Anterior cingulate cortex (tissue), 58 donors: ENCODE measurements at places on chromosomes 6 and 20.

GRCh38 chr6:80638213-80639055 is 532.0 kb downstream of the BCKDHB start:
- no peak for DNase-seq

- no peak for DNase-seq
Observed at GRCh38 chr20:56212091-56212490, 36.4 kb upstream of the MC3R start.

DNA sequence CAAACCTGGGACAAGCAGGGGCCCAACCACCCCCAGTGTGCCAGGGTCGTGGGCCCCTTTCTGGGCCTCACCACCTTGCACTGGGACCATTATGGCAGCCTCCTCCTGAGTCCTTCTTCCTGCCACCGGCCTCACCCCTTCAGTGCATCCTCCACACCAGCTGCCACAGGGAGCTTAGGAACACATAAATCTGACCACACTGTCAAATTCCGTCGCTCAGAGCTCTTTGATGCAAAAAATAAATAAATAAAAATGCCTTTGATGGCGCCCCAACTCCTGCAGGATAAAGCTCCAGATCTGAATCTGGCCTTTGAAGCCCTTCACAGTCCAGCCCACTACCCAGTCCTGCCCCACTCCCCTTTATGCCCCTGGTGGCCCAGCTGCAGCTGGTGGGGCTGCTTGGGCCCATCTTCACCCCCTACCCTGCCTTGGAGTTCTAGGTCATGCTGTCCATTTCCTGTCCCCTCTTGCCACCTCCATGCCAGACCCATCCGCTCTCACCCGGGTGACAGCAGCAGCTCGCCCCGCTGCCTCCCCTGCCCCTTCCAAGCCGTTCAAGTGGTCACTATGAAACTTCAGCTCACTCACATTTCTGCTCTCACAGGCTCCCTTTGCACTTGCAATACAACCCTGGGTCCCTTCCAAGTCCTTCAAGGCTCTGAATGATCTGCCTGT is 16.0 kb downstream of the MYH7B start:
- no peak for DNase-seq

- no peak for DNase-seq
Observed at GRCh38 chr20:14721926-14722452, 384.6 kb upstream of the FLRT3 start.

GRCh38 chr6:8157839-8158238 is 55.5 kb upstream of the EEF1E1 start:
- no peak for DNase-seq

DNA sequence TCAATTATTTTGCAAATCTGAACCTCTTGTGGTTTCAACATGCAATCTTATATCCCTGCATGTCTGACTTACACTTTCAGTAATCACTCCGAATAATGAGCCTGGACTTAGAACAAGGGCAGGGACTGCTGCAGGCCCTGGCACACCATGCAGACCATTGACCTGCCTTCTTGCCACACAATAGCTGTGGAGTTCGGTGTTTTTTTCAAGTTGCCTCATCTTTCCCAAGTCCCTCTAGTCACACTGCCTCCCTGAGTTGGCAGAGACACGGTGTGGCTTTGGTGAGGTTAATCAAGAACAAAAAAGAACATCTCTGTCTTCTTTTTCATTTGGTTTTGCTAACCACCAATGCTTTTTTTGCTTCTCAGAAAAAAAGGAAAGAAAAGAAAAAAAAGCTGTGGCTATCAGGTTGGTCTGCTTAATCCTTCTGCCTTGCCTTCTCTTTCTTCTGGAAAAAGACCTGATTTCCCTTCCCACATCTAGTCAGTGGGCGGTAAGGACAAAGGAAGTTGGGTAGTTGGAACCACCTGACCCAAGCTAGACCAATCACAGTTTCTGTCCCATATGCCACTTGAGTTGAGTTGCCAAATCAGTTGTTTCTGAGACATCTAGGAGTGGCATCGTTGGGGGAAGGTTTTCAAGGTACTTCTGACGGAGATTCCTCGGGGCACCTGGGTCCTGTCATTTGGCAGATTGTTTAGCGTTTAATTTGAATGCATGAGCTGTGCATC is 55.9 kb upstream of the TASP1 start:
- no peak for DNase-seq

DNA sequence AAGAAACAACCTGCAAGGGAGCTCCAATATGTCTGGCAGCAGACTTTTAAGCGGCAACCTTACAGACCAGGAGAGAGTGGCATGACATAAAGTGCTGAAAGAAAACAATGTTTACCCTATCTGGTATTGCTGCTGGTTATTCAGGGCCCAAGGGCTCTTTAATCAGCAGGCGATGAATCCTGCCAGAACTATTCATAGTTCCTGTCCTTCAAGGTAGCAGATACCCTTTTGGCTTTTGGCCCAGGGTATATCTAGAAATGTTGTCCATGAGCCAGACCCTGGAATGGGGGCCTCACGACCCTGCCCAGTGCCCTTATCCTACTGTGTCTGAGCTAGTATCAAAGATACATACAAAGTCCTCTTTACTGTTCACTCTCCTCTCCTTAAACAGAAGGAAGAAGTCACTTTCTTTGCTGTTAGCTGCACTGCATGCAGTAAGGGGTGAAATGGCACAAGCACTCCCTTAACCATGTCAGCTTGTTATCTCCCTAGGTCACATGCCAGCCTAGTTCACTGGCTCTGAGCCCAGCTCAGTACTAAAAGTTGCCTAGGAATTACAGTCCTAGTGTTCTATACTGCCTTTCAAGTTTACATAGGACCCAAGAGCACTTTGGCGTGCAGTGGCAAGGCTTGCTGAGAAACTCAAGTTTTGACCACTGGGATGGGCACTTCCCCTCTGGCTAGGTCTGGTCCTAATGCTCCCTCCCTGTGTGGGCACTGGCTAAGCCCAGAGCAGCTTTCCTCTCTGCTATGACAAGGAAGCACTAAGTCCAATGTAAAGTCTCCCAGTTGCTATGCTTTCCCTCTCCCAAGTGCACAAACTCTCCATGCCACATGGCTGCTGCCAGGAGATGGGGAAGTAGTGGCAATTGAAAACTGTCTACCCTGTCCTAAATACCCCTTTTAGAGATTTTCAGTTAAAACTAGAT is 122.0 kb downstream of the HTR1B start:
- DNase-seq, result no peak

DNA sequence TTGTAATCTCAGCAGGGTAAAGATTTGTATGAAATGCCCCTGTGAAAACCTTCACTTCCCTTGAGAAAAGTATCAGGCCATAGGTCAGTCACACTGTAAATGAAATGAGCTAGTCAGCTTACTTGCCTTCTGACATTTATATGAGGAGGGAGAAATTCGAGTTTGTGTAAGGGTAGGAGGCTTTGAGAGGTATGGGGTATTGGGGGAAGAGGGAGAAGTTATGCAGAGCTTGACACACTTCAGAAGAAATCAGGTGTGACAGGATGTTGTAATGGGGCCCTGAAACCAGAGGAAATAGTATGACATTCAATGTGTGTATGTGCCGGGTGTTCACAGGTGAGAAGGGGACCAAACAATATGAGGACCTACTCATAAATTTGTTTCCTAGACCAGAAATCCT is 64.2 kb upstream of the CCN6 start:
- DNase-seq, result no peak

GRCh38 chr20:47764154-47764733 is 21.0 kb downstream of the SULF2 start:
- no peak for DNase-seq

DNA sequence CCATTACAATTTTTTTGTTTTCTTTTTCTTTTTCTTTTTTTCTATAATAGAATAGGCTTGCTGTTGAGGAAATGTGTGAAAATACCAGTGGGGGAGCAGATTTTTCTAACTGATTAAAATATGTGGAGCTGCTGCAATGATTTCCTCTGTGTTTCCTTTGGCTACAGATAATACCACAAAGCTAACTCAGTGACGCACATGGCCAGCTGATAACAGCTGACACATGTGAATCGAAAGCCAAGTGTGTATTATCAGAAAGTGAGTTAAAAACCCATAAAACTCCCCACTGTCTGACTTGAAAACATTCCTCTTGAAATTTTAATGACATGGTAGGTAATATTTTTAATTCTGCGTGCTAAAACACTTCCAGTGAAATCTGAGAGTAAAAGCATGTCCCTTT is 70.8 kb upstream of the AHI1 start:
- DNase-seq, result no peak

- DNase-seq, result no peak
Observed at GRCh38 chr20:16553684-16554083, 19.6 kb downstream of the KIF16B start.

- no peak for DNase-seq
Observed at GRCh38 chr6:85775883-85776282, 133.2 kb upstream of the SYNCRIP start.

- no peak for DNase-seq
Observed at GRCh38 chr20:64264091-64264490, 8.5 kb downstream of the PCMTD2 start.

GRCh38 chr6:139996253-139996834 is 621.9 kb upstream of the CITED2 start:
- no peak for DNase-seq

DNA sequence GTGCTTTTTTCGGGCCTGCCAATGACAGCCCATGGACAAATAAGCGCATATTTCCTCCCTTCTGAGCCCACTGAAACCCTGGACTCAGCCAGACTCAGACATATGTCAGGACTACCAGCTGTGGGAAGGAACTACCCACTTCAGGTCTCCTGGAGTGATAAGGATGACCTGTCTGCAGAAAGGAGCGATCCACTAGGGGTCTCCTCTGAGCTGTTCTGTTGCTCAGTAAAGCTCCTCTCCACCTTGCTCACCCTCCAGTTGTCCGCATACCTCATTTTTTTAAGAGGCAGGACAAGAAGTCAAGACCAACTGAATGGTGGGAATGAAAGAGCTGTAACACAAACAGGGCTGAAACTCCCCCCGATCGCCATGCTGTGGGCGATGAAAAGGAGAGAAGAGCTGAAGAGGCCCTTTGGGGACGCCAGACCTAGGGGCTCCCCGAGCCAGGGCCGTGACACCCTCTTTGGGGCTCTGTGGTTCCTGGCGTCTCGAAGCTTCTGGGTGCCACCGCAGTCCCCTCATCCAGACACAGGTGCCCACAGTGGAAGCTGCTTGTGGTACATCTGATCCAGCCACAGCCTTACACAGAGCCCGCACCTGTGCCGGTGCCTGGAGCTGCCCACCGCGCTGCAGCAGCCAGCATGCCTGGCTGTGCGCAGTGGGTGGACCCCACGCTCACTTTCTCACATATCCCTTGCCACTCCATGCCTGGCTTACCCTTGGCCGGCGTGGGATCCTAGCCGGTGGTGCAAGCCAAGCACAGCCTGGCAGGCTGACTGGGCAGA is 68.8 kb downstream of the EYS start:
- no peak for DNase-seq
